Hematopoietic multipotent progenitor cell treated with erythropoietin and hydrocortisone succinate and interleukin-3 and kit ligand, for 8 days (in vitro differentiated cells): ENCODE measurements at places on chromosomes 11 and 22.

- no peak for DNase-seq
Measured at GRCh38 chr11:47725442-47726117, 10.4 kb upstream of the AGBL2 start.

DNA sequence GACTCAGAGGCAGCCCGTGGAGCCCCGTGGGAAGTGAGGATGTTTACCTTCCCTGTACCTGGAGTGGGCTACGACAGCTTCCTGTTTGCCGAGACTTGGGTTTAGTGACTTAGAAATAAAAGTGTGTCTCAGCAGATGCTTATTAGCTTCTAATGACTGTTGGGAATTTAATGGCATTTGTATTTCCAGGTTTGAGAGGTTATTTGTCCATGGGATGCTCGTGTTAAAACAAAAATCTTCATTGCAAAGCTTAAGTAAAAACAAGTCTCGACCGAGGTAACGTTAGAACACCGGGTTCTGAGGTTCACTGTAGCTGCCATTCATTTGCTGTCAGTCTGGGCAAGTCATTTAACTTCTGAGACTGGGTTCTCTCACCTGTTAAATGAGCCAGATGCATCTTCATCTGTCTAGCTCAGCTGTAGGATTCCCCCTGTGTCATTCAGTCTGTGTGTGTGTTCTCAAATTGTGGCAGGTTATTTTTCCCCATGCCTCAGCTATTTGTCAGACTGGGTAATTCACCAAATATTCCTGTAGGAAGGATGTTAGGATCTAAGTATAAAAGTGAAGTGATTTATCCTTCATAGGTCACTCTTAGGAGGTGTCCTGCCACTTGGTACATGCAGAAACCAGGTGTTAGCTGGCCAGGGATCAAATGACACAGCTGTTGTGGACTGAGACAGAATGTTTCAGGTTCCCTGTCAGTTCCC, 791 bp downstream of the EI24 start:
- DNase-seq, result peak; percentile 33

DNA sequence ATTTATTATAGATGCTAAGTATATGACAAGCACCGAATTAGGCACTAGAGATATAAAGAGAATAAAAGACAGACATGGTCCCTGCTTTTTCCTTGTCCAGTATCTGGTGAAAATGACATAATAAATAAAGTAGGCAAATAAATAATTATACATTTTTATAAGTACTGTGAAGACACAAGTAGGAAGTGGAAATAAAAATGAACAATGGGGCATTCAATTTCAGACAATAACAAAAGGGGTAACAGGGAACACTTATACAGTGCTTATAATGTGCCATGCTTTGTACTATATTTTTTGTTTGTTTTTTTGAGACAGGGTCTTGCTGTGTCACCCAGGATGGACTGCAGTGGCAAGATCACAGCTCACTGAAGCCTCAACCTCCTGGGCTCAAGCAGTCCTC, 4.3 kb downstream of the KBTBD3 start:
- DNase-seq, result no peak

GRCh38 chr11:34613552-34614056, 7.3 kb upstream of the EHF start:
- DNase-seq, result no peak

- DNase-seq, result no peak
Measured at GRCh38 chr22:29758959-29759358, 7.8 kb downstream of the ZMAT5 start.

DNA sequence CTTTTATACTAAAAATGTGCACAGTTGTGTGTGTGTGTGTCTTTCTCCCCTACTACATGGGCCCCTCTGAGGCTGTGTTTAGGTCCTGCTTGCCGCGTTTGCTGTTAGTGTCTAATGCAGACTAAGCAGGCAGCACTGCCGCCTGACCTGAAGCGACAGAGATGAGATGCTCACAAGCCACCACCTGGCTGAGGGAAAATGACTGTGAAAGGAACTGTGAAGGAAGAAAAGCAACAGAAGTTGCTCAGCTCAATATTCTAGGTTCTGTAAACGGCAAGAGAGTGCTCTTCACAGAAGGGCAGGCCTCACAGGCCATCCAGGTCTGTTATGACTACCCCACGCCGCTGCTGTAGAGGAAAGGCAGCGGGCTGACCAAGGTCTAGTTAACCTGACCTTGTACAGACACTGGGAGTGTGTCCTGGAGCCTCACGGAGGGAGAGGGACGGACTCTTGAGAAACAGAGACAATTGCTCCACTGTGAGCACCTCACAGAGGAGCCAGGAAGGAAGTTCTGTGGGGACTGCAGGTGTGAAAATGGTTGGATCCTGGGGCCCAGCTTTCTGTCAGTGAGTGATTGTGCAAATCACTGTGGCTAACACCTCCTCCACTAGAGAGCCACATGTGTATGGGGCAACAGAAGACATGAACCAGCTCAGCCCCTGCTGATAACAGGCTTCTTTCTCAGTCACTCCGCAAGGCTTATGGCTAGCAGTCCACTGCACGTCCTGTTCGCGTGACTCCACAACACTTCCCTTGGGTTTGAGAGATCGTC, 31.3 kb upstream of the YPEL1 start:
- no peak for DNase-seq

DNA sequence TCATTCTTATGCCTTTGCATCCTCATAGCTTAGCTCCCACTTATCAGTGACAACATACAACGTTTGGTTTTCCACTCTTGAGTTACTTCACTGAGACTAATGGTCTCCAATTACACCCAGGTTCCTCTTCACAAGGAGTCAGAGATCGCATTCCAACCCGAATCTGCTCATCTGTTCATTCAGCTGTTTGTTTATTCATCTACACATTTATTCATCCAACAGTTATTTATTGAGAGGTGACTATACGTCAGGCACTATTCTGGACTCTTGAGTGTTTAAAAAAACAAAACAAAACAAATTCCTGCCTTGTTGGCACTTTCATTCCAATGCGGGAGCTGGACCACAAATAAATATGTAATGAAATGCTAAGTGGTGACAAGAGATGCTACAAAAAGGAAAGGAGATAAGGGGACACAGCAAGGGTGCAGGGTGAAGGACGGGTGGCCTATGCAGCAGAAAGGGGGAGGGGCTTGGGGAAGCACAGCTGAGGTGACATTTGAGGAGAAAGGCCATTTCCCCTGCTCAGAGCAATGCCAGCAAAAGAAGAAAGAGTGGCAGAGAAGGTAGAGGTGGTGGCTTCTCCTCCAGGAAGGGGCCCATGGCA, 393.8 kb upstream of the SYN3 start:
- DNase-seq, result no peak

- DNase-seq, result no peak
Measured at GRCh38 chr11:44592125-44592940, 26.9 kb downstream of the CD82 start.

DNA sequence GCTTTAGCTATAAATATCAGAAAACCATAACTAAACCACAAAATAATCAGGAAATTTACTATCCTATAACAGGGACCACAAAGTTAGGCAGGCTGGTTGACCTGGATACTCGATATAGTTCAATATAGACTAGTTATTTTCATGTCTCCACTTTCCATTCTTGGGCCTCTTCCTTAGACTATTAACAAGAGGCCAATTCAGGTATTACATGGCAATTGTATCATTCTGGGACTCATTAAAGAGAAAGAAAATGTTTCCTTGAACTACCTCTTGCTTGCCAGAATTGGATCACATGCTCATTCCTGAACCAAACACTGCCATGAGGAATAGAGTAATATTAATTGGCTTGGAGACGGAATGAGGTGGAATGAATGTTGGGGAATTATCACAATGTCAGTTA, 76.0 kb downstream of the EIF3M start:
- DNase-seq, result no peak

- DNase-seq, result no peak
Measured at GRCh38 chr11:36447947-36448346, 62.1 kb downstream of the TRAF6 start.

GRCh38 chr11:42521994-42522393, 789.8 kb upstream of the API5 start:
- DNase-seq, result no peak

DNA sequence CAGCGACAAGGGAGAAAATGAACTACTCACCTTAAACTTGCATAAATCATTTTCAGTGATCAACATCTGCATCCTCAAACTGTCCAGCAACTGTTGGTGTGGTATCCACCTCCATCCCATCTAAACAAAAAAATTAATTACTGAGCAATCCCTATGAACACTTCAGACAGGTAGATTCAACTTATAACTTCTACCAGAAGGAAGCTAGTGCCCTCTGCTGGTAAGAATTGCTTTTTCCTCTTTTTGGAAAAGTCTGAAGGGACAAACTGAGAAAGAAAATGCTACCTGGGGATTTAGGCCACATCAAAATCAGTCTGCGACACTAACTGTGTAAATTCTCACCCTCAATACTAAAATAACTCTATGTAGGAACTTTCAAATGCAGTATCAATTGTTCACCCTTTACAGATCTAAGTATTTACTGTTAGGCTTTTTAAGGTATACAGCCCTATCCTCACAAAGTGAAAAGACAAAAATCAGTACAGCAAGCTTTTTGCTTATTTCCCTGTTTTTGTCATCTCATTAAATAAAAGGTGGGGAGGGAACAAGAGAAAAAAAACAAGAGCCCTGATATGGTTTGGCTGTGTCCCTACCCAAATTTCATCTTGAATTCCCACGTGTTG, 17.9 kb downstream of the CLNS1A start:
- DNase-seq, result peak; percentile 64

DNA sequence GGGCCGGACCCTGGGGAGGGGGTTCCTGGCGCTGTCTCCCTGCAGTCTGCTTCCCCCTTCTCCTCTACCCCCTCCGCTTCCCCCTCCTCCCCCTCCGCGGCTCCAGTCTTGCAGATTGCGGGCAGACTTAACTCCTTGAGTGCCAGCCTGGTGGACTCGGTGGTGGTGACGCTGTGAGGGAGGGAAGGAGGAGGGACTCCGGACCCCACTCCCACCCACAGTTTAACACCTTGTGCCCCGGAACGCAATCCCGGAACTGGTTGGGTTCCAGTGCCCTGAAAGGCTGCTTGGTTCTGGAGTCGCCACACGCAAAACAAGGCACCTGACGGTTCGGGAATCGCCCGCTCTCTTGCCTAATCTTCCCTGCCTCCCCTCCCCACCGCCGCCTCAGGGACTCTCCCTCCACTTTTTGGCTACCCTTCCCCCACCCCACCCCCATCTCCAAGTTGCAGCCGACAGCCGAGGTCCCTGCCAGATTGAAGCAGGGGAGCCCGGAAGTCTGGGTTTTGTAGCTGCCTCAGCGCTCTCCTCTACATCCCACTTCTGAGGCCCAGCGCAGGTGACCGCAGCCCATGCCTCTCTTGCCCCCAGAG, 3.9 kb upstream of the BCL9L start:
- DNase-seq, result peak; percentile 71

GRCh38 chr11:69686856-69687255, 11.7 kb upstream of the LTO1 start:
- no peak for DNase-seq

GRCh38 chr11:95498722-95499425, 267.9 kb upstream of the SESN3 start:
- no peak for DNase-seq
